ENCODE measurements at places on chromosomes 1 and 21.

DNA sequence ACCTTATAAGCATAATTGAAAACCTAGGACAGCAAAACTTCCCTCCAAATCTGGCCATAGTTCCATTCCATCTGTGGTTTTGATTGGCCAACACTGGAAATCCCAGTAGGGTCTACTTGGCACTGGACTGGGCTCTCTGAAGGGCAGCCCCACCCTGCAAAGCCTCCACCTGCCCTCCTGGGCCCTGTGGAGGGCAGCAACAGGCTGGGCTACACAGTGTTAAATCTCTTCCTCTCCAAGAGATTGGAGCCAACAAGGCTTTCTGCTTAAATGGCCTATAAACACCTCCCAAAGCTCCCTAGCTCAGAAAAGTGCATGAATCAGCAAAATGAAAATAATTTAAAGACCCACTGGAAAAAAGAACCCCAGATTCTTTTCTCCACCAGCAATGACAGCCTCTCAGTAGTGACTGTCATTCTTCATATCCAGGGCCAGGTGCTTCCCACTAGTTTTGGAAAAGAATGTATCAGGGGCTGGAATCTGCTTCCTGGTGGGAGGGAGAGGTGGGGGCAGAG, 58.5 kb downstream of the BEND5 start:
- no peak overlapping the region for H3K27ac ChIP-seq
- no peak for DNase-seq

DNA sequence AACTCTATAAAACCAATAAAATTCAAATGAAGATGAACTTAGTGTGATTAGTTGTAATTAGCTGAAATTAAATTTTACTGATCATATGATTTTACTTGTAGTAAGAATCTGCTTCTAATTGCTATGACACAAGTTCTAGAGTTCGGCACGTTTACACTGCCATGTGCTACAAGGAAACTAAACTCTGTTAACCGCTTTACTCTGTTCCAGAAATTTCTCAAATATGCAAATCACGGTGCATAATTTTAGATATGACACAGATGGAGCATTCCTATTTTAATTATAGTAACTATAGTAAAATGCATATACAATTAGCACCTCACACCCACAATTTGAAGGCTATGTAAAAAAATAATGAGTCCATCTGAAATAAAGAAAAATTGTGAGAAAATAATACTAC, 14.8 kb downstream of the HEATR1 start:
- no peaks in the 10 kb centered on the region for H3K27me3 ChIP-seq
- peaks cover 54% of the 10 kb centered on the region for H3K36me3 ChIP-seq
- no peak for DNase-seq
- H3K4me1 ChIP-seq = no peaks in the 10 kb centered on the region
- H3K27ac ChIP-seq = no peak overlapping the region

GRCh38 chr1:148160343-148161052, 8.4 kb upstream of the NBPF11 start:
- no peaks in the 10 kb centered on the region for H3K36me3 ChIP-seq
- H3K4me3 ChIP-seq = no peak overlapping the region
- H3K27me3 ChIP-seq = peaks cover 54% of the 10 kb centered on the region
- H3K27ac ChIP-seq = no peak overlapping the region

DNA sequence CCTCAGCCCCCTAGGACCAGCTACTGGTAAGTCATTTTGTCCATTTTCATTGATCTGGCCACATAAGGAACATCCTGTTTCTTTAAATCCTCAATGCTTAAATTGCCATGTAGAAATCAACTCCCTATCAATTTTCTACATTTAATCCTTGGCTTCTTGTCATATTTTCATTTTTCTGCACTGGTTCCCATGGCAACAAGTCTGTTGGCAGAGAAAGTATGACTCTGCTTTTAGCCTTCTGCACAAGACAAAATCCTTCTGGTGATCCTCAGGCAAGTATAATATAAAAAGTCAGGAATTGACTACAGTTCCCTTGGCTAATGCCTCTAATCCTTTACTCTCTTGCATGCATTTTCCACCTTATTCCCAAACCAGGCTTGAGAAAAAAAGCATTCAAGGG, 65.0 kb downstream of the LRRC40 start:
- no peaks in the 10 kb centered on the region for H3K4me1 ChIP-seq
- no peak overlapping the region for H3K27ac ChIP-seq
- DNase-seq = peak; percentile 34
- no peak overlapping the region for H3K4me3 ChIP-seq

- H3K4me1 ChIP-seq = peaks cover 10% of the 10 kb centered on the region
- no peak for DNase-seq
- H3K36me3 ChIP-seq = no peaks in the 10 kb centered on the region
- no peak overlapping the region for H3K27ac ChIP-seq
- no peaks in the 10 kb centered on the region for H3K27me3 ChIP-seq
Measured at GRCh38 chr1:87154384-87154783, 174.3 kb upstream of the LMO4 start.

DNA sequence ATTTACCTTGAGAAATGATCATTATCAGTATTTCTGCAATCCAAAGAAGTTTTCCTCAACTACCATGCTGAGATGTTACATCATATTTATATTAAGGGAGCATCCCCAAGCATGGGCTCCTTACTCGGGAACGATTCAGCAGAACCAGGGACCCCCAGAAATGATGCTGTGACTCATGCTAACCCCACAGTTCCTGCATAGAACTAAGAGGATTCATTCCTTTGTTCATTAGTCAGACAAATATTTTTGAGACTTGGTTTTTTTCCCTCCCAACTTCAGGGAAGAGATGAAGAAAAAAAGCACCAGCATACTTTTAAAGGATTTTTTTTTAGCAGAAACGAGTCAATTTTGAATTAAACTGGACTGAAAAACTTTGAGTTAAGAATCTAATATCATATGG, 49.2 kb upstream of the COL24A1 start:
- no peaks in the 10 kb centered on the region for H3K4me1 ChIP-seq
- H3K27me3 ChIP-seq = no peaks in the 10 kb centered on the region
- H3K36me3 ChIP-seq = no peaks in the 10 kb centered on the region
- H3K27ac ChIP-seq = no peak overlapping the region

DNA sequence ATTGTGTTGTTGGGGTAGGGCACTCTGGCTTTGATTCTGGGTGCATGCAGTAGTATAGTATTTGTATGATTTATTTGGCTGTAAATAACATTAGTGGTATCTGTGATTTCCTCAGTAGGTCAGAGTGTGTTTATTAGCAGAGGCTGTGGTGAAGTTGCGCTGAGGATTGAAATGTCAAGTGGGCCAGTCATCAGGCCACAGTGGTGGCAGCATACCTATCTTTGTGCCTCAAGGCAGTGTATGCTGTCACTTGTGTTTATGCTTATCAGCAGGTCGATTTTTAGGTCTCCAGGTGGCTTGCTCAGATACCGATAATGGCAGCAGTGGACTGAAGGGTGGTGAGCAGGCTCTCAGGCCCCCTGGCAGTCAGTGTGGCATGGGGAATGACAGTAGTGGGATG, 11.3 kb downstream of the LY9 start:
- no peak for DNase-seq
- H3K4me1 ChIP-seq = no peaks in the 10 kb centered on the region
- H3K27ac ChIP-seq = no peak overlapping the region
- no peaks in the 10 kb centered on the region for H3K36me3 ChIP-seq
- no peak overlapping the region for H3K4me3 ChIP-seq
- H3K27me3 ChIP-seq = peaks cover 2% of the 10 kb centered on the region

DNA sequence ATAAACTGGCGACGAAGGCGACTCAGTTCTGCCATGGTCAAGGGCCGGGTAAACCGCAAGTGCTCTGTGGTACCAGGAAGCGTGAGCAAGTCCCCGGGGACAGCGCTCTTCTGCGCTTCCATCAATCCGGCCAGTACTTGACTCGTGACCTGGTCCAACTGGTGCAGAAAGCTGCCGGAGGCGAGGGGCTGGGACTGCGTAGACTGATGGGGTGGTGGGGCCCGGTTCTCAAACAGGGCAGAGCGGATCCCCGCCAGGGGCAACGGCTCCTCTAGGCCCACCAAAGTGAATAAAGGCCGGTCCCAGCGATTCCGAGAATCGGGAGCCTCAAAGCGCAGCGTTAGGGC, 852 bp downstream of the KTI12 start:
- DNase-seq = peak; percentile 58
- H3K27me3 ChIP-seq = no peaks in the 10 kb centered on the region
- peak overlapping the region; percentile 91 for H3K27ac ChIP-seq
- H3K36me3 ChIP-seq = peaks cover 8% of the 10 kb centered on the region
- H3K4me3 ChIP-seq = peak overlapping the region; percentile 94
- peaks cover 10% of the 10 kb centered on the region for H3K4me1 ChIP-seq

- H3K27me3 ChIP-seq = peaks cover 34% of the 10 kb centered on the region
- peak; percentile 54 for DNase-seq
- H3K36me3 ChIP-seq = no peaks in the 10 kb centered on the region
Measured at GRCh38 chr1:233904633-233905415, at the start of gene SLC35F3. Gene SLC35F3, plus strand, starts transcription at chr1:233904676.

- no peak overlapping the region for H3K4me3 ChIP-seq
- H3K4me1 ChIP-seq = peaks cover 29% of the 10 kb centered on the region
- no peaks in the 10 kb centered on the region for H3K27me3 ChIP-seq
- H3K36me3 ChIP-seq = peaks cover 27% of the 10 kb centered on the region
- peak overlapping the region; percentile 24 for H3K27ac ChIP-seq
- DNase-seq = no peak
Measured at GRCh38 chr1:15950763-15951295, 25.1 kb downstream of the ZBTB17 start.

DNA sequence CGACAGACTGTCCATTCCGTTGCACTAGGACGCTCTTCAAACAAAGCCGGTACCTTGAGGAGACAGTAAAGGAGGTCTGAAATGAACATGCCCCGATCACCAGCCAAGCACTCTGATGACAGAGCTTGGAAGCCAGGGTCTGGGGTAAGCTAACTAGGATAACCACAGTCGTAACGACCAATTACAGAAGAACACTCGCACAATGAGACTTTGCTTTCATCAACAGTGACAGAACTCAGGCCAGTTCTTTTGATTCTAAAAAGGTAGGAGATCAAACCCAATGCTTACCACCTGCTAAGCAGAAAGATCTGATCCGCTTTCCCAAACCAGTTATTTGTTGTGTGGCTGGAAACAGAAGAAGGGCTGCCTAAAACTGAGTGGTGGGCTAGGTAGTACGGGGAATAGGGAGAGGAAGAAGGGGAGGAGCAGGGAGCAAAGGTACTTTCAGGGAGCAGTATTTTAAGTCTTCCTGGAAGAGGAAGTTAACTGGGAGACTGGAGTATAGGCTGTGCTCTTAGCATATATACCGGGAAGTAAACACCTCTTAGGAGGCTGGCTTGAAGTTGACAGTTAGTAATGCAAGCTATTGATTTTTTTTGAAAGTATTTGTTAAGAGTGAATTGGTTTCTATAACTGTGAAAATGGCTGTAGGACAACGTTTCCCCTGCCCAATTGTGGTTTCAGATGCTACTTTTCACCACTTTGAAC, 38.4 kb downstream of the UCK2 start:
- no peaks in the 10 kb centered on the region for H3K36me3 ChIP-seq
- no peaks in the 10 kb centered on the region for H3K27me3 ChIP-seq
- H3K27ac ChIP-seq = no peak overlapping the region

DNA sequence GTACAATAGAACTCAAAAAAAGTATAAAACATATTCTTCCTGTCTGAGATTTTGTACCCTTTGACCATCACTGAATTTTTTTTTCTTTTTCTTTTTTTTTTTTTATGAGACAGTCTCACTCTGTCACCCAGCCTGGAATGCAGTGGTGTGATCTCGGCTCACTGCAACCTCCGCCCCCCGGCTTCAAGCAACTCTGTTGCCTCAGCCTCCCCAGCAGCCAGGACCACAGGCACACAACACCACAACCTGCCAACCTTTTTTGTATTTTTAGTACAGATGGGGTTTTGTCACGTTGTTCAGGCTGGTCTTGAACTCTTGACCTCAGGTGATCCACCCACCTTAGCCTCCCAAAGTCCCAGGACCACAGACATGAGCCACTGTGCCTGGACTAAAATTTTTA, 10.4 kb downstream of the SDCCAG8 start:
- peaks cover 3% of the 10 kb centered on the region for H3K36me3 ChIP-seq
- no peak for DNase-seq
- peaks cover 7% of the 10 kb centered on the region for H3K4me1 ChIP-seq
- no peak overlapping the region for H3K27ac ChIP-seq

GRCh38 chr1:14142397-14143100, 442.6 kb downstream of the PRDM2 start:
- H3K4me3 ChIP-seq = no peak overlapping the region
- H3K36me3 ChIP-seq = no peaks in the 10 kb centered on the region
- H3K4me1 ChIP-seq = no peaks in the 10 kb centered on the region
- H3K27me3 ChIP-seq = no peaks in the 10 kb centered on the region

- H3K4me1 ChIP-seq = no peaks in the 10 kb centered on the region
- peak; percentile 19 for DNase-seq
- no peak overlapping the region for H3K4me3 ChIP-seq
- H3K27me3 ChIP-seq = no peaks in the 10 kb centered on the region
- H3K27ac ChIP-seq = no peak overlapping the region
Measured at GRCh38 chr1:50774759-50775351, 185.2 kb downstream of the FAF1 start.

GRCh38 chr1:59136541-59137275, 160.2 kb upstream of the FGGY start:
- H3K27ac ChIP-seq = no peak overlapping the region
- no peak overlapping the region for H3K4me3 ChIP-seq
- peaks cover 21% of the 10 kb centered on the region for H3K4me1 ChIP-seq

GRCh38 chr1:54565113-54565501, 17.1 kb downstream of the ACOT11 start:
- H3K4me3 ChIP-seq = peak overlapping the region; percentile 36
- no peaks in the 10 kb centered on the region for H3K27me3 ChIP-seq
- H3K36me3 ChIP-seq = peaks cover 8% of the 10 kb centered on the region

DNA sequence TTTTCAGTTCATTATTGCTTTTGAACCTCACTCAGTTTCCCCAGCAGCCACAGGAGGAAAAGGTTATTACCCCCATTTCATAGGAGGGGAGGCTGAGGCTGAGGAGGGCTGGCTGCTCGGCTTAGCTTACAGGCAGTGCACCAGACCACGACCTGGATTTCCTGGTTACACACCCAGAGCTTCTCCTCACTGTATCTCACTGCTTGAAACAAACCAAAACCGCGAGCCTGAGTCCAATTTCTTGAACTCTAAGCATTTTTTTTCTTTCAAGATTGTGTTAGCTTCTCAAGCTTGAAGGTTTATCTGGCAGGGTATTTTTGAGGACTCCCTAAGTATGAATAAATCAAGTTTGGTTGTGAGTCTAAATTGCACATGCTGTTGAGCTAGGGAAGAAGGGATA, 188.9 kb upstream of the EDN2 start:
- DNase-seq = no peak
- no peak overlapping the region for H3K4me3 ChIP-seq
- H3K27me3 ChIP-seq = peaks cover 17% of the 10 kb centered on the region
- no peak overlapping the region for H3K27ac ChIP-seq

DNA sequence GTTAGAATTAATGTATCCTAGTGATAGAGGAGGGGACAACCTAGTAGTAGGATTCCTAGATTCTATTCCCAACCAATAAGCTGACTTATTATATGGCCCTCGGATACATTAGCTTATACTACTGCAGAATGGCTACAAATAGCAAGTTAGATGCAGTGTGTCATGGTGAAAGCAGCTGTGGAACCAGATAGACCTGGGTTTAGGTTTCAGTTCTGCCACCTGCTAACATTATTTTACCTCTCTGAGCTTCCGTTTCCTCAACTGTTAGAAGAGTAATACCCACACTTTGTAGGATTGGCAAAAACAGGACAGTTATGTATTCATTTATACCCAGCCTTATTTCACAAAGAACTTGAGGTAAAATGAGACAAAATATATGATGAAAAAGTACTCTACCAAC, 21.6 kb upstream of the MAGOH start:
- H3K4me1 ChIP-seq = peaks cover 6% of the 10 kb centered on the region
- DNase-seq = no peak
- H3K27ac ChIP-seq = no peak overlapping the region
- no peak overlapping the region for H3K4me3 ChIP-seq
- no peaks in the 10 kb centered on the region for H3K27me3 ChIP-seq
